ENCODE measurements at places on chromosomes 13 and 19.

DNA sequence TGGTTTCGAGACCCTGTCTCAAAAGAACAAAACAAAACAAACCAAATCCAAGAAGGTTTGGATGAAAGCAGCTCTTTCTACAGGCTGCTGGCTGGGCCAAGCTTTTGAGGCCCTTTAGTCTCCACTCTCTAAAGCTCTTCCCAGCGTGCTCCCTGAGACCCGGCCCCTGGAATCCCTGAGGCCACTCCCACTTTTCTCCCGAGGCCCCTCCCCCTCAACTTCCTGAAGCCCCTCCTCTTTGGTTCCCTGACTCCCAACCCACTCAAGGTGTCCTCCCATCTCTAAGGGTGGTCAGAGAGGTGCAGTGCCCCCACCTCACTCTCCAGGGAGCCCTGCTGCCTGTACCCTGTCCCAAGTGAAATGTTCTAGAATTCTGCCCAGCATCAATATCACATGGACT lies 10.6 kb downstream of the ERICH6B start:
- DNase-seq = no peak

DNA sequence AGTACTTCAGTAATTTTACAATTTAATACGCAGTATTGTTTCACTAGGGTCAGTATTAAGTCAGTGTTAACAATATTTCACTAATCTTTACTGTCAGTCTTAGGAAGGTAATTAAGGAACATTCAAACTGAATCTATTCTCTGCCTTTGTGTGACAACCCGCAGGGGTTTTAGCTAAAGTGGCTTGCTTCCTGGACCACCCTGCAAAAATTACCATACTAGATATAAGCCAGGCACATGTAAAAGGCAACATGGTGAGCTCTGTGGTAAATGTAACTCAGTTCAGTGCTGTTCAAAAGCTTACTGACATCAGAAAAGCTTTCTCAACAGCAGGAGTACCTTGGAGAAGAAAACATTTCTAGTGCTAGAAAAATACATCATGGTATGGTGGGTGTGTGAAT lies 116.7 kb downstream of the FREM2 start:
- no peak for DNase-seq

- DNase-seq = no peak
Observed at GRCh38 chr19:57615346-57615745, 1.3 kb downstream of the ZNF134 start.

GRCh38 chr19:6708346-6708745 lies 12.1 kb downstream of the C3 start:
- no peak for DNase-seq

GRCh38 chr13:72889495-72889894 lies 107.6 kb downstream of the PIBF1 start:
- DNase-seq = no peak

DNA sequence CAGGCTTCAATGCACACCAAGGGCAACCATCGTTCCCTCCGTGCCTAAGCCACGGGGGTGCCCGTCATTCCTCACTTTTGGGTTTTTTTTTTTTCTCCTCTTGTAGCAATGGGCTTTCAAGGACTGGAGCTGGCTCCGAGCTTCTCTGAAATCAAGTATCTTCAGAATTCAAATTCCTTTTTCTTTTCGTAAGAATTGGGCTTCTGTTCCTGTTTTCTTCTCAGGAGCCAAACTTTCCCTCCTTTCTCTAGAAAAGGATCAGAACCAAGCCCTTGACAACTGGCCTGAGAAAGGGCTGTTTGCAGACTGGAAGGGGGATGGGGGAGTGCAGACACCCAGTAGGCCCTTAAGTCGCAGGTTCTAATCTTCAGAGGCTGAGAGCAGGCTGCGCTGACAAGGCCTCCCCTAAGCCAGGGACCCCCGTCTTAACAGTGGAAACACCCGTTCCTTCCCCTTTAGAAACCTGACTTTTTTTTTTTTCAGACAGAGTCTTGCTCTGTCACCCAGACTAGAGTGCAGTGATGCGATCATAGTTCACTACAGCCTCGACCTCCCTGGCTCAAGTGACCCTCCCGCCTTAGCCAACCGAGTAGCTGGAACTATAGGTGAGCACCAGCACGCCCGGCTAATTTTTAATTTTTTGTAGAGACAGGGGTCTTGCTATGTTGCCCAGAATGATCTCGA lies 51.6 kb downstream of the RFX2 start:
- DNase-seq = no peak

GRCh38 chr19:1526979-1527649 lies 3.2 kb downstream of the PLK5 start:
- DNase-seq = no peak

DNA sequence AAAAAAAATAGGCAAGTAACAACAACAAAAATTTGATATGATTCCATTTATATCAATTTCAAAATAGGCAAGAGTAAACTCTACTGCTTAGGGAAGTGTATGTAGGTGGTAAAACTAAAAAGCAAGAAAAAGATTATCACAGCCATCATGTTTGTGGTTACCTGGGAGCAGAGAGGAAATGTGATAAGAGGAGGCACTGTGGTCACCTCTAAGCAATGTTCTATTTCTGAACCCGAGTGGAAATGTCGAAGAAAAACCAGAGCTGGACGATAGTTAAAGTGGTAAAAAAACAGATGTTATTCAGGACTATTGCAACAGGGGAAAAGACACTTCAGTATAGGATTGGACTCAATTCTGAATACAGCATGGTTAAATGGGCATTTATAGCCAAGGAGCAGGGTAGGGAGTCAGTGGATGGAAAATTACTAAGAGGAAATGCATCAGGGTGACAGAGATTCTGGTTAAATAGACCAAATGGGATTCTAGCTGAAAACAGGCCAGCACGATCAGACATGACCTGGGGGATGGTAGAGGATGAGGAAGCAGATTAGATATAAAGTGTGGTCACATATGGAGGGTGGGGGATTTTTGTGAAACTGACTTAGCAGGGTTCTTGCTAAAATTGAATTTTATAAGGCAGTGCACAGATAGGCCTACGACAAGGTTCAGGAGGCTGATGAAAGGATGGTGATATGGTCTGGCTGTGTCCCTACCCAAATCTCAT lies 6.0 kb upstream of the TEX30 start:
- no peak for DNase-seq

DNA sequence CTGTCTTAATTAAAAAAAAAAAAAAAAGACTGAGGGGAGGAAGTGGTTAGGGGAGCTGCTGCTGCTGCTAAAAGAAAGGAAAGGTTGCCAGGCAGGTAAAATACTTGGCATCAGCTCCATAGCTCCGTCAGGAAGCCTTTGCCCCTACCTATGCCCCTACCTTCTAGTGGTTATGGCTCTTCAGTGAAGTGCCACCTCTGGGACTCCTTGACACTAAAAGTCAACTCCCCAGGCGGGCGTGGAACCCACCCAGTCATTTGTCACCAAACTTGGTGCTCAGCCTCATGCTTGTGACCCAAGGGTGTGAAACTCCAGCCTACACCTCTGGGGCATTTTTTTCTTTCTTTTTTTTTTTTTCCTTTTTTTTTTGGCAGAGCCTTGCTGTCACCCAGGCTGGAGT lies 4.9 kb upstream of the NECTIN2 start:
- DNase-seq = no peak

DNA sequence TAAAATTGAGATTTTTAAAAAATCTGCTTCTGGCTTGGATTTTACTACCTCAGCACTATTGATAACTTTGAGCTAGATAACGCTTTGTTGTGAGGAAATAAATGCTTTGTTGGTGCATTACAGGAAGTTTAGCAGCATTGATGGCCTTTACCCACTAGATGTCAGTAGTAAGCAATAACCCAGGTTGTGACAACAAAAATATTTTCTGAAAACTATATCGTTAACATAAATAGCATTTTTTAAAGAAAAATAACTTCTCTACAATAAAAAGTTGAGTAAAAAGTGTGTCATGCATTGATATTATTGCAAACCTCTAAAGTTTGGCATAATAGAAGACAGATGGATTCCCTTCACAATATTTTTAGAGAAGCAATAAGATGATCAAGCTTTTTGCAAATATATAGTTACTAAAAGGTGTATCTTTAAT lies 1246.5 kb downstream of the UQCRFS1 start:
- DNase-seq = no peak

DNA sequence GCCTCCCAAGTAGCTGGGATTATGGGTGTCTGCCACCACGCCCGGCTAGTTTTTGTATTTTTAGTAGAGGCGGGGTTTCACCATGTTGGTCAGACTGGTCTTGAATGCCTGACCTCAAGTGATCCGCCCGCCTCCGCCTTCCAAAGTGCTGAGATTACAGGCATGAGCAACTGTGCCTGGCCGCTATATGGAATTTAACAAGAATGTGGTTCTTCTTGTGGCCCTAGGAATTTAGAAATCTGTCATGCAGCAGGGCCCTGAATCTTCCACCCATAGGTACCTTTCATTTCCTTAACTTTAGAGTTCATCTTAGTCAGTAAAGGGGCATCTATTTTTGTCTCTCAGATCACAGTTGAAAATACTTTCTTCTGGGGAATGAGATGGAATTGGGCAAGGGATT lies 25.6 kb upstream of the NDFIP2 start:
- DNase-seq = no peak

GRCh38 chr13:39656325-39656677 lies 839 bp downstream of the COG6 start:
- DNase-seq = no peak

GRCh38 chr13:104968876-104969275 lies 1566.6 kb downstream of the EFNB2 start:
- DNase-seq = no peak

- DNase-seq = no peak
Observed at GRCh38 chr19:39167461-39168257, 29.1 kb upstream of the NCCRP1 start.

- DNase-seq = no peak
Observed at GRCh38 chr13:108030769-108031168, 184.6 kb downstream of the LIG4 start.

- no peak for DNase-seq
Observed at GRCh38 chr19:4539693-4540581, at the start of gene LRG1. Gene LRG1, minus strand, starts transcription at chr19:4540036. Its CDS starts 23 bp downstream, at chr19:4540013.

DNA sequence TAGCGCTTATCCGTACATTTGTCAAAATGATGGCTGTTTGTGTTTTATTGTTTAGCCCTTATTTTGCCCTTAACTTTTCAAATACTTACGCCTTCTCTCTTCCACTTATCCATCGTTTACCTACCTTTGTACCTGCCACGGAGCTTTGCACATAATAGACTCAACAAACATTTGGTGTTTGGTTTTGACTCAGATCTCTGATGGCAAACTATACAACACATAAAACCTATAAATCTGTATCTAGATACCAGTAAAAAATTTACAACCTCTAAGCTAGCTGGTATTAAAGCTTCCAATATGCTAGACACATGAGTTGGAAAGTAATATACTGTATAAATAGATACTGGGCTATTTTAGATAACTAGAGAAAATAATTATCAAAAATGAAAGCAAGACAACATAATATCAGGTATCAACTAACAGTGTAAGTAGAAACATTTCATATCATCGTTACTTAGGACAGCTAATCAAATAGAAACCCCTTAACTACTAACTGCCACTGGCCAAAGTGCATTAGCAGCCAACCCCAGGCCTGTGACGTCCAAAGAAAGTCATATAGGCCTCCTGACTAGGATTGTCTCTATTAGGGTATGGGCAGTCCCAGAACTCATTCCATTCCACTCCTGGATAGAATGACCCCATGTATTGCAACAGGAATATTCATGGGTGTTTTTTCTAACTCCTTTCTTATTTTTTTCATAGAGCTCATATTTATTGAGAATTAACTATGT lies 53.8 kb downstream of the KCTD12 start:
- no peak for DNase-seq

DNA sequence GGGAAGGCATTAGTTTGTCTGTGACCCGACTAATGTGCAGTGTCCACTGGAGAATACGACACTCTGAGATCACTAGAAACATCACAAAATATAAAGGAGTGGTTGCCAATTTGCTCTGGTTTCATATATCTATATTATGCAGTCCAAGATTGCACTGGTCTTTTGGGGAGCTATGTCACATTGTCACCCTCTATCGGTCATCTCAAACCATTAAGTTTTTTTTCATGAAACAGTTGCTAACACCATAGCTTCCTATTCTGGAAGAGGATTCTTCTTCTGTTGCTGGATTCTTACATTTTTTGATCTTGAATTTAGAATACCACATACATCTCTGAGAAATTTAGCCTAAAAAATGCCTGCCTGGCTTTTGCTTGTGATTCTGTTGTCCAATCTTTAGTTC lies 168.6 kb downstream of the LACC1 start:
- no peak for DNase-seq

GRCh38 chr13:104766319-104766718 lies 1700.1 kb upstream of the SLC10A2 start:
- no peak for DNase-seq

DNA sequence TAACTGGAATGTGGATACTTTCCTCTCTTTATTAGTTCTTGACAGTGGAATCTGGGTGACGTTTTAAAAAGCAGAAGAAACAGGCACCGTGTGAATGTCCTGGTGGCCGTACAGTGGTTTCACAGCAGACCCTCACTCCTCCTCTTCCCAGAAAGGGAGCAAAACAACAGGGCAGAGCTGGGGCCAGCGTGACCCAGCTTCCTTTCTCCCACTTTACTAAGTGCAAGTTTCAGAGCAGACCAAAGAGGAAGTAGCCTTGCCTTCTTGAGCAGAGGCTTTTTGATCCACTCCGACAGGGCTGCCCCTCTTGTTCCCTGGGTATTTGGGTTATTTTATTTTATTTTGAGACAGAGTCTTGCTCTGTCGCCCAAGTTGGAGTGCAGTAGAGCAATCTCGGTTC lies 19.6 kb upstream of the C19orf33 start:
- no peak for DNase-seq

- no peak for DNase-seq
Observed at GRCh38 chr13:76286178-76286577, 600.0 kb downstream of the KCTD12 start.

DNA sequence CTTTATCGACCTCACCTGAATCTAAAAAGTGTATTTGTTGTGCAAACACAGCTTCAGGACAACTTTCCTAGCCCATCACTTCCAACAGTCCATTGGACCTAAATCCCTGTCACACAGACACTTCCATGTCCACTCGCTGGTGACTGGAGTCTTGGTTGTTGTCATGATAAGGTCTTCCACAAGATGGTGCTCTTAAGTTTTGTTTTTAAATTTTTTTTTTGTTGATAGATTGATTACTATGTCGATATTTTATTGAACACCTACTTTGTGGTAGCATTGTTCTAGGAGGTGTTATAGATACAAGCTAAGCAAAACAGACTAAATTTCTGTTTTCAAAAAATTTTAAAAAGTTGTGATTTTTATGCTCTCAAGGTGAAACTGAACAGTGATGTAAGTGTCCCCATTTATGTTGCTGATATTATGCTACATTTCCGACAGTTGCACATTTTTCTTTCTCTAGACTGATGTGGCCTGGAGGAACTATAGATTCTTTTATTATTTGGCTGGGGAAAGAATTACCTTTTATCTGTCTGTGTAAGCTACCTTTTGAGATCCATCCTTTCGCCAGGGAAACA lies 8.1 kb upstream of the ERICH6B start:
- DNase-seq = no peak

DNA sequence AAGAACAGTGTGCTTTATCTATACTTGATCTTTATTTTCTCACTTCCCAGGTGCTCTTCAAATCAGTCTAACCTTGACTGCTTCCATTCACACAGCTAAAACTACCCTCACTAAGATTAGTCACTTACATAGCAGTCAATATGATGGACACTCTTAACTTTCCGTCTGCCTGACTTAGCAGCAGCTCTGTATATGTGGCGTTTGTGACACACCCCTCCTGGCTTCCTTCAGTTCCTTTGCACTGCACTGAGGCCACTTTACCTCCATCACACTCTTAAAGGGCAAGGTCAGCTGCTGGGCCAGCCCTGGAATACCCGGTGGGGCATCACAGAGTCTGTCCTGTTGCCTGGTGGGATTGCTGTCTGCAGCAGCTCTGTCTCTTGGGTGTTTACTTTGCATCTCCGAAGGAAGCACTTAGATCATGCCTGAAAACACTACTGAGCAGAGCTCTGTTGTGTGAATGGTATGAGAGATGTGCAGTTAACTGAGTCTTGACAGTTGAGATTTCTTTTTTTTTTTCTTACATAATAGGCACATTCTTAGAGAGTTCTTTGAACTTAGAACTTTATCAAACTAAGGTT lies 35.6 kb upstream of the IL17D start:
- DNase-seq = no peak

Data from MG63 (cell line).